Stimulated activated CD8-positive, alpha-beta memory T cell treated with anti-CD3 and anti-CD28 coated beads, Interleukin-4, amount 100 ng/mL, for 1 hour (primary cell): ENCODE measurements at places on chromosomes 3 and 15.

- DNase-seq, result no peak
Observed at GRCh38 chr3:159751752-159752151, 236.9 kb upstream of the IL12A start.

- no peak for DNase-seq
Observed at GRCh38 chr3:1252061-1252430, 159.2 kb downstream of the CNTN6 start.

GRCh38 chr3:50620820-50621219 lies 3.9 kb downstream of the MAPKAPK3 start:
- no peak for DNase-seq

DNA sequence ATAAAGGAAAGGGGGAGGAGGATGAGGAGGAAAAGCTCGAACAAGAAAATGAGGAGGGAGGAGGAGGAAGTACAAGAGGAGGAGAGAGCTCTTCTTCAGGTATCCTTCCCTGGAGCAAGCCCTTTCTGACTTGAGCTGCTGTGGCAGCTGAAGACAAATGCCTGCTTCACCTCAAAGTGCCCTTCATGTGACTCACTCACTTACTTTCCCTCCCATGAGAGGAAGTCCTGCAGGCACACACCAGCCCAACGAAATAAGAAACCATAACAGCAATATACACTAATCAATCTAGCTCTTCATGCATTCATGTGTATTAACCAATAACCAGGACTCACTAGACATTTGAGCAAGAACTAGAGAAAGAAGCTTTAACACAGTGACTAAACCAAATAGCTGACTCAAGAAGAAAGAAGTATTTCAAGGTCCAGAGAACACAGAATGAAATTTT lies 251.9 kb downstream of the IGSF11 start:
- no peak for DNase-seq

DNA sequence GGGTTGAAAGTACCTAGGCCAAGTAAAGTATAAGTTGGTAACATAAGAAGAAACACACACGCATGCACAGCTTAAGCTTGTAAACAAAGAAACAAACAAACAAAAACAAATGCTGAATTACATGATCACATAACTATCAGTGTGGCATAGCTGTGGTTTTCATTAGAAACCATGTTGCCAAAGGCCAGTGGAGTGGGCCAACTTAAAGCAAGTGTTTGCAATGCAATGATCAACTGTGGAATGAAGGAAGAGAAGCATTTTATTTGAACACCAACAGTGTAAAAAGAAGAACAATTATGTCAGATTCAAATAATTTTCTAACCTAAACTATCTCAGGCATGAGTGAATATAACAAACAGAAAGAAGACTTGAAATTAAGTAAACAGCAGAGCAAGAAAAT lies 199.4 kb upstream of the STRIT1 start:
- no peak for DNase-seq

- no peak for DNase-seq
Observed at GRCh38 chr15:71476823-71477222, 333.5 kb upstream of the NR2E3 start.

DNA sequence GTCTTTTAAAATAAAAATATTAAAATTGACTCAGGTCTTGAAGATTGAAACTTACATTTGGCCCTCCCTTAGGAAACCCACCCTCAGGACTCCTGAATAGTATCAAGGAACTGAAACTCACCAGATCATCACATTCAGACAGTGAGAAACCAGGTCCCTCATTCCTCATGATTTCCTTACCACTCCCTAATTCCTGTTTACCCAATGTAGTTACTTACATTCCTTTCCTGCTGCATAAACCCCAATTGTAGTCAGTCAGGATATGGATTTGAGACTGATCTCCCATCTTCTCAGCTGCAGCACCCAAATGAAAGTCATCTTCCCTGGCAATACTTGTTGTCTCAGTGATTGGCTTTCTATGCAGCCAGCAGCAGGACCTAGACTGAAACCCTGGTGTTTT lies 8.6 kb downstream of the ATP13A4 start:
- no peak for DNase-seq

- DNase-seq, result no peak
Observed at GRCh38 chr3:112602217-112602838, 38.6 kb downstream of the CCDC80 start.

DNA sequence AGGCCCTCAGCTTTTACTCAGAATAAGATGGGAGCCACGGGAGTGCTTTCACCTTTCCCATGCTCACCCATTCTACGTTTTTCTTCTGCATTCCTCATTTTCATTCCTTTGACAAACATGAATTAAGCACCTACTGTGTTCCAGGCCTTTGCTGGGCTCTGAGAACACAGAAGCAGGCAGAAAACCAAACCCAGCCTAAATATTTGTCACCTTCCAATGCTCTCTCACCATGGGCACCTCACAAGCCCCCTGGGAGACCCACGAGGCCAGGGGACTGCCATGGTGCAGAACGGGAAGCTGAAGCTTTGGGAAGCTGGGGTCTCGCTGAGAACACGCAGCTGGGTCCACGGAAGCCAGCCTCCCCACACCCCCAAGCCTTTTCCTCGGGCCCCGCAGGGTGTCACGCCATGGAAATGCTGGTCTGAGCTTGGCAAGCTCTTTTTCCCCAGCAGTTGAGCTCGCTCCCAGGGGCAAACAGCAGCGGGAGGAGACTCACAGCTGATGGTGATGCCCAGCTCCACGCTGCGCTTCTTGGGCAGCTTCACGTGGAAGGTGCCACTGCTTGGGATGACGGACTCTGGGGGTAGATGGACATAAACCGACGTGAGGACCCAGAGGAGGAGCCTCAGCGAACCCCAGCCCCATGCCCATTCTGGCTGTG lies 27.7 kb downstream of the GRIP2 start:
- DNase-seq, result no peak

- DNase-seq, result no peak
Observed at GRCh38 chr3:100993309-100993708, at the start of gene ABI3BP. ABI3BP (minus strand) TSS chr3:100993421; CDS start chr3:100993384, 37 bp downstream.

GRCh38 chr15:78284758-78285157 lies 14.7 kb downstream of the SKIC8 start:
- DNase-seq, result no peak

DNA sequence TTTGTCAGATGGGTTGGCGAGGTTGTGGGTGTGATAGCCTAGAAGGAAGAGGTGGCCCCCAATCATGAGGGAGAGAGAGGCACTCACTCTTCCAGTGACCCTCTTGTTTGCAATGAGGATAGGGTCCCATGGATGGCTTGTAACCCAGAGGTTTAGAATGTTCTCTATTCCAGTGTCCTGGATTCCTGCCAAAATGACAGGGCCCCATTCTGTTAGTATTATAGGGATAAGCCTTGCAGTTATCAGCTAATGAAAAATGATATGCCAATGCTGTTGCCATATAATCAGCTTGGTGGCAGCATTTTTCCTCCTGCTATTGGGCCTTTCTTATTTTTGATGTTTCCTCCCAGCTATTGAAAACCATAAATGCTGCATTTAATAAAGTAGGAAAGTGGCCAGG lies 23.3 kb upstream of the SENP7 start:
- no peak for DNase-seq

DNA sequence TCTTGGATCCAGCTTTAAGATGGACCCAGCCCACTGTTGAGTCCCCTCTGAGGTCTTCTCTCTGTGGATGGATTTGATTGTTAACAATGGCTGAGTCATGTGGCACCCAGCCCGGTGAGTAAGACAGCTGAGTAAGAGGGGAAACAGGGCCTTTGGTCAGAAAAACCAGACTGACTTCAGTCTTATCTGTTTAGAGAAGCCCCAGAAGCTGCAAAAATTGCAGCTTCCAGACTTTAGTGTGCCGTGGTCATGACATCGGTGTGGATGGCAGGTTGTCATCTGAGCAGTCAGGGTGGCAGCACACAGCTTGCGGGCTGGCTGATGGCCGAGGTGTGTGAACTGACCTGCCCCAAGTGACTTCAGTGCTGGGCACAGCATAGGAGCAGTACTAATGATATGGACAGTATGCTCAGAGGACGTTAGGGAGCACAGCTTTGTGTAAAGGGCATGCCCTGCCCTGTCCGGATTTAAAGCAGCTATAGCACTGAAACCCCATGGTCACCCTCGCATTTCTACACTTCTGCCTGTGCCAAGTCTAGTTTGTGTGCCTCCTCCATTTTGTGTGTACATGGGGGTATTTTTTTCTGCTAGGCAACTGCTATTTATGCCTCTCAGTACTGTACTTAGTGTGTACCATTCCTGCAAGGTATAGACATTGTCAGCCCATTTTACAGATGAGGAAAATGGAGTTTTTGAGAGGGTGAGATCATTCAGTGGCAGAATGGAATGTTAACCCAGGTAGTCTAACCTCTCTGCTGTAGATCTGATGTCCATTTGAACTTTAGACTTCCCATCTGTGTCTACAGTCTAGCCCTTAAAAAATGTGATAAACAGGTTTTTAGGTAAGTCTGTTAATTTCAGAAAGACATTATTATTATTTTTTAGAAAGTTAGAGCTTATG lies 44.4 kb downstream of the FLNB start:
- DNase-seq, result no peak
